ENCODE measurements at places on chromosomes 3 and 15.
A peak's percentile ranks its signal among the peaks of the same experiment; 100 is the strongest.

- no peak for DNase-seq
Measured at GRCh38 chr3:159146856-159147435, 345.1 kb downstream of the MFSD1 start.

DNA sequence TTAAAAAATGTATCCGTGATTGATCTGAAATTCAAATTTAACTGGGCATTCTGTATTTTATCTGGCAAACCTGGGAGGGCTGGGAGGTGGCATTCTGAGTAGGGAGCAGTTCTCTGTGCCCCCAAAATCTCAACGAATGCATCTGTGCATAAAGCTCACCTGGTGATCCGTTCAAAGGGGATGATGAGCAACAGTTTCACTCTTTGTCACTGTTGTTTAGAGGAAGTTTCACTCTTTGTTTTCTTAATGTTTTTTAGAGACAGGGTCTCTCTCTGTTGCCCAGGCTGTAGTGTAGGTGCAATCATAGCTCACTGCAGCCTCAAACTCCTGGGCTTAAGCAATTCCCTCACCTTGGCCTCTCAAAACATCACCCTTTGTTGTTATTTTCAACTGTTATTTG lies 186.7 kb downstream of the SSR3 start:
- DNase-seq: no peak

GRCh38 chr3:188137051-188137450 lies 16.9 kb upstream of the LPP start:
- no peak for DNase-seq

DNA sequence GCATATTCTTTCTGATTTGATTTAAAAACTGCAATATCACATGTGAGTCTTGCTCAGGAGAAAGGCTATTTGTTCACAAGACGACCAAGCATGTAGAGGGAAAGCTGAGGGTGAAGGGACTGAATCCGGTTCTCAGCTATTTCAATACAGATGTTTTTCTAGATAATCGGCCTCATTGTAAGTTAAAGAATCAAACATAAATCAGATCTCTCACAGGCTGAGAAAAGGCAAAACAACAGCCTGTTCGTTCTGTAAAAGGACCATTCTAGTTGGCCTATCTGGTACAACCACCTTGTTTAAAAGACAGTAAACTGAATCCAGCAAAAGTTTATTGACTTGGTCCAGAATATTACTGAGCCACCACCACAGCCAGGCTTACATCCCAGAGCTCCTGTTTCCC lies 1045.7 kb upstream of the CFAP20DC start:
- no peak for DNase-seq

DNA sequence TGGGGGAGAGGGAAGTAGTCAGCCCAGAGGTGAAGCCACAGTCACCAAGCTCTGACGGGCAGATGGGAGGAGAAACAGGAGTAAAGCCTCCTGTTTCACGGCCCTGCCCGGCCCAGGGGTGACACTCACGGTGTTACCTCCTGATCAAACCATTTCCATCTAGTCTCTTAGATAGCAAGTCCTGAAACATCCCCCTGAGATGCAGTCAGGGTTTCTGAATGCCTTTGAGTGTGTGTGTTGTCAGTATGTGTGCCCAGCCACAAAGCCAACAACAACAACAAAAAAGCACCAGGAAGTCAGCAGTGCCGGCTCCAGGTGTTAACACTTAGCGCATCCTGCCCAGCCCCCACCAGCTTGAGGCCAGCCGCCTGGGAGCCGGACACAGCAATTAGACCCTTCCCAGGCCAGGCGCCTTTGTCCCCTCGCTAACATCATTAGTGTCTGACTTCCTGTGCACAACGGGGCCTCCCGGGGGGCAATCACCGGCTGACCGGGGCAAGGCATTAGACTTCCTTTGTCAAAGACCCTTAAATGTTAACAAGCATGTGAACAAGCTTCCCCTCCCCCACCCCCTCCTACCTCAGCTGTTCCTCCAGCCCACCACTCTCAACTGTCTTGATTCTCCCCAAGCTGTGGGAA lies 34.5 kb downstream of the IL17RD start:
- DNase-seq: no peak

DNA sequence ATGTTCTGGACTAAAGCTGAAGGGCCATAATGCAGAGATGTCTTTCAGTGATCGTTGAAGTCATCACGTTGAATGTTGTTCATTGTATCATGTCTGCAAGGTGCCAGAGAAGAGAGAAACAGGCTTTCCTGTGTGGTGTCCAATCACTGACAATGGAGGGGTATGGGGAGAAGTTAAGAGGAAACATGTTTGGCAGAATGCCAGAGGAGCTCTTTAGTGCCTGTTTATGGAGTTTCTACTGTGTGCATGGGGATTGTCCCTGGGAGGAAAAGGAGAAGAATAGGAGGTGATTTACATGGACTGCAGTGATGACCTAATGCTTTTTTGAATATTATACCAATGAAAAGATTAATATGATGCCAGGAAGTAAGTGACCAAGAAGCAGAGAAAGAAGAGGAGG lies 11.7 kb downstream of the SCAANT1 start:
- no peak for DNase-seq

DNA sequence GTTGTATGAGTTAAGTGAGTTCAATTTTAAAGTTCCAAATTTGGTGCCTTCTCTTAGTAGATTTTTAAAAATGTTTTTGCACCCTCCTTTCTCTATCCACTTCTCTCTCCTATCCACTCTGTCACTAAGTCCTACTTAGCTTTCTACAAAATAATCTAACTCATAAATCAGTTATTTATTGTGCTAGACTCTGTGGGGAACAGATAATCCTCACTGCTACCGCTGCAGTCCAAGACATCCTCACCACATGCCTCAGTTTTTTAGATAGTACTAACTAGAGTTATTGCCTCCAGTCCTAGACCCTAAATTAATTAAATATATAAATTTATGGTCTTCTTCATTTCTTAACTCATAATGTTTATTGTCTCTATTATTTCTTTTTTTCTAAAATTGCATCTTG lies 576.3 kb downstream of the GRM7 start:
- no peak for DNase-seq

- no peak for DNase-seq
Measured at GRCh38 chr3:7512048-7512447, 651.1 kb downstream of the GRM7 start.

GRCh38 chr15:101120473-101120872 lies 131.4 kb downstream of the CHSY1 start:
- DNase-seq: no peak

DNA sequence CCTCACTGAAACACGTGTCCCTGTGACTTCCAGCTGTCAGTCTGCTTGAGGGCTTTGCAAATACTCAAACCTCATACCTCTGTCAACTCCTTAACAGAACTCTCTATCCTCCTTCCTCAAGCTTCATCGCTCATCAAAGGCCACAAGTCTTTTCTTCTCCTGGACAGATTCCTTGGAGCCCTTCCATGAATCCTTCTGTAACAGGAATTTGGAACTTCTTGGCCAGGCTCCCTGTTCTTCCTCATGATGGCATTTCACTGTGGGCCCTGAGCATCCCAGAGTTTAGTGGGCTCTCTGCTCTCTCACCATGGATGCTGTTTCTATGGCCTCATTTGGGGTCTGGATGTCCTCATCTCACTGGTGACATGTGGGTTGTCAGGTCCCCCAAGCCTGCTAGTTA lies 105.0 kb upstream of the TLE3 start:
- DNase-seq: no peak

DNA sequence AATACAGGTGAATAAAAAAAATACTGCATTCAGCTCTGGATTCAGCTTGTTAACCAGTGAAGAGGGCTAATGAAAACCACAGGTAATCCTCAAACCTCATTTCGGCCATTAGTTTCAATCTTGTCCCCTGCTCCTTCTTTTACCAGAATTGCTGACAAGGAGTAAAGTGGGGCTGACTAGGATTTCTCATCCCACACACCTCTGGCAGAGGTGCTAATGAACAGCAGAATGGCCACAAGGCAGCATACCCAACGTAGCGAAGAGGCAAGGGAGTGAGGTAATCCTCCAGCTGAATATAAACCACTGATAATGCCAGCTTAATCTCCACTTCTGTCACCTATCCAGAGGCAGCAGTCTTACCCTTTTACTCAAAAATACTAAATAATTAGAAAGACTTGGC lies 248.8 kb upstream of the CDIN1 start:
- DNase-seq: no peak

DNA sequence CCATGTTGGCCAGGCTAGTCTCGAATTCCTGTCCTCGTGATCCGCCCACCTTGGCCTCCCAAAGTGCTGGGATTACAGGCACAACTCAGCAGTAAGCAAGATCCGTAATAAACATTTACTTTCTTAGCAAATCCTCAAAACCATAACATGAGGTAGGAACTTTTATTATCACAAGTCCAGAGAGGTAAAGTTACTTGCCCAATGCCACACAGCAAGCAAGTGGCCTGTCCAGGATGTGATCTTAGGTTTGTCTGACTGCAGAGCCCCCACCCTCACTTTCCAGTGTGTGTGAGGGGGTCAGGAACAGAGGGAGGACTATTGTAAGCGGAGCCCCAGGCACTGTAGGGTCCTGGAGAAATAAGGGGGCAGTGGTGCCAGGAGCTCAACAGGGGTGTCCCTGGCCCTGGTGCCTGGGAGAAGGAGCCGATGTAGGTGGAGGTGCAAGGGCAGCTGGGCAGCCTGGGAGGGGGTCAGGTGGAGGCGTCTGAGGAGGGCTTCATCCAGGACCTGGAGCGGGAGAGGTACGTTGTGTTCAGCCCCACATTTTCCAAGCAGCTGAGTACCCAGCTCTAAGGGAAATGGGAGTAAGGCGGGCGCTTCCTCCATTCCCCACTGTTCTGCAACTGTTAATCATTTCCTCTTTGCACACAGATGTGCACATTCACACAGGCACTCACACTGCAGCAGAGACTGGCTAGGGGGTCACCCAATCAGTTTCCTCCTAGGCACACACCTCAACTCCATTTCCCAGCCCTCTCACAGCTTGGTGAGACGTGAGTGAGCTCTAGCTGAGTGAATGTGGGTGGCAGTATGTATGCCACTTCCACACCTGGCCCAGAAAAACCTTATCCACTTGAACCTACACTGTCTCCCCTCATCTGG lies 5.9 kb downstream of the RPUSD3 start:
- peak; percentile 59 for DNase-seq

- DNase-seq: no peak
Measured at GRCh38 chr3:38101811-38102443, 35.0 kb downstream of the ACAA1 start.

- no peak for DNase-seq
Measured at GRCh38 chr3:101061312-101061711, 68.1 kb upstream of the ABI3BP start.

- no peak for DNase-seq
Measured at GRCh38 chr3:133812872-133813271, 7.3 kb downstream of the SRPRB start.

DNA sequence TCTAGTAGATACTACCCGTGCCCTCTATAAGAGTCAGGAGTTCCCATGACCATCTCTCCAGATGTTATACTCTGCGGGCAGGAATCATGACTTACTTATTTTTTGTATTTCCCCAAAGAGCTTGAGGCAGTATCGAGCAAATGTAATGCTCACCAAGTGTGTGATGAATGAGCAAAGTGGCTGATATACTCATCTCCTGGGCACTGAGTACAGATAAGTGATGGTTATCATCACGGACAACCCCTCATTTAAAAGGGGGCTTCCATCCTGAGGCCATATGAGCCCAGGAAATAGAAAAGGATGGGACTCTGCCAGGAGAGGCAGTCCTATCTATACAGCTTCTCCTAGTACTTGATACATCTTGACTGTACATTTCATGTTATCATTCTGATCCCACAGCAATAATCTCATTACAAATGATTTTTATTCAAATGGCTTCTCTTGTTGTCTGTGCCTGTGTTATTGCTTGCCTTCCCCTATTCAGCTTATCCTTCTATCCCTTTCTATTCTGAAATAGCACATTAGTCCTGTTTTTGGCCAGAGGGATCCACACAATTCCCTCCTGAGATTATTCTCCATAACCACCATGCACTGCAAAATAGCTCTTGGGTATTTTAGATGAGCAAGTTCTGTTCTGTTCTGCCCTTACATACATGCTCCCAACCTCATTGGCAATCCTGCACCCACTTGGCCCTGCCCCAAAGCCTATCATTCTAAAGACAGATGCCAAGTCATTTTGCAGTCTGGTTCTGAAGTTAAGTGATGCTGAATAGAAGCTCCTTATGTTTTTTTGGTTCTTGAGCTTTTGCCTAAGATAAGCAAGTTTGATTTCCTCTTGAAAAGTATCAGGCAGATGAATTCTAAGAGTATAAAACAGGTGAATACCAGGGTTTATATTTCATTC lies 48.0 kb upstream of the MRPL3 start:
- no peak for DNase-seq

- DNase-seq: no peak
Measured at GRCh38 chr3:71805691-71806090, 20.7 kb upstream of the PROK2 start.

Data from pancreas (tissue), 10 donors.